ENCODE measurements at places on chromosomes 11 and 22.

- DNase-seq: no peak
These were observed 32.7 kb upstream of the TMEM41B start for GRCh38 chr11:9347100-9347499.

- DNase-seq: peak; percentile 66
These were observed at the start of gene NAALAD2 for GRCh38 chr11:90134478-90135003. Gene NAALAD2, plus strand, starts transcription at chr11:90134663. Its CDS starts 96 bp downstream, at chr11:90134759.

GRCh38 chr11:48036011-48036410, 55.7 kb downstream of the PTPRJ start:
- DNase-seq: peak; percentile 35

- DNase-seq: no peak
These were observed 9.9 kb downstream of the SLC43A3 start for GRCh38 chr11:57417056-57417455.

DNA sequence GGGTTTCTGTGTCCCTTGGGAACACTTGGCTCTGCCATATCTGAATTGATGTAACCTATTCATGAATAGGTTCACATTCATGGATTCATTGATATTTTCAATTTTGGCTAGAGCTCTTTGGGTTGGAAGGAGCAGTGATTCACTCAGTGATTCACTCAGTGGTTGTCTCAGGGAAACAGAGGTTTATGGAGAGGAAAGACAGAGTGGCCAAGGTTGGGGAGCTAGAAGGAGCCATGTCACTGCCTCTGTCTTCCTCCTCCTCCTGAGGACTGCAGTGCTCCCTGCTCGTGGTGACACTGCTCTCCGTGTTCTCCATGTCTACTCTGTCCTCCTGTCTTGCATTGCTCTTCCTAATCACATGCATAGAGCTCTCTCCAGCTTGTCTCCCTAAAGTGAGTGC, 17.4 kb downstream of the CEP164 start:
- DNase-seq: no peak

DNA sequence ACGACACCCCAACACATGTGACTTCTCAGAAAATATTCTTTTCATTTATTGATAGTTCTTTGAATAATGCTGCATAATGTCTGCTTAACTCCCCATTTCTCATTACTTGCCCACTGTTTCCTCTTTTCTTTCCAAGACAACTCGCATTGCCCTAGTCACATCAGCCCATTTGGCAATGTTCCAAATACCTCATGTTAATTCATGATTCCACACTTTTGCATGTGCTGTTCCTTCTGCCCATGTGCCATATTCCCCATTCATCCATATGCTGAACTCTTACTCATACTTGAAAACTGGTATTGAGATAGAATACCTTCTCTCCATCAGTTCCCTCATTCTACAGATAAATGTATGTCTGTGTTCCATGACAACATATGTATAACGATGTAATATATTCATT, 993.7 kb downstream of the OPCML start:
- DNase-seq: no peak

DNA sequence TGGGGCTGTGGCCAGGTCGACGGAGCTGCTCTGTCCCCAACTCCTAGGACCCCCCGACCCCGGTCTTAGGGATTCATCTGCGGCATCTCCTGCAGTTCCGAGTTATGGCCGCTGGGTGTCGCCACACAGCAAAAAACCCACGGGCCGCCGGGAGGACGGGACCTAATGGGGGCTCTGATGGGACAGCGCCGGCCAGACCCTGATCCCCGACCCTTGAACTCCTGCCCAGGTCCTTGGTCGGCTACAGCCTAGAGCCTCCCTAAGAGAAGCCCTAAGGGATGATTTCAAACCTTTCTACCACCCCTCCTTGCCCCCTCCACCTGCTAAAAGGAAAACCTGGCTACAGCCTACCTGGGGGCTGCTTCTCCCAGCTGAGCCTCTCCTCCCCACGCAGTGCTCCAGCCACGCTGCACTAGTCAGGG, 30.8 kb upstream of the LRRC10B start:
- peak; percentile 88 for DNase-seq

DNA sequence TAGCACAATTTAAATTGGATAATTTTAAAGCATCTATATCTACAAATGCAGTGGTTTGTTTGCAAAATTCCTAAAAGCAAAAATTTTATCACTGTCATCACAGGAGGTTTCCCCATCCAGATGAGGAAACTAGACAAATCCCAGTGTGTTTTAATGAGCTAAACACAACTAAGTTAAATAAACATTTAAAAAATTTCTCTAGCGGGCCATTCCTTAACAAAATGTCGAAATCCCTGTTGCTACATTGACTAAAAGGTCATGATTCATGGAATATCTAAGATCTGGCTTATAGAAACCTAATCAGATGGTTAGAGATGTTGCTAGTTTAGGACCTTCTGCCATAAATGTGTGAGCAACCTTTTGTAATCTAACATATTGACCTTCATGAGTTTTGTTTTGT, 107.3 kb upstream of the BDNF start:
- DNase-seq: no peak

DNA sequence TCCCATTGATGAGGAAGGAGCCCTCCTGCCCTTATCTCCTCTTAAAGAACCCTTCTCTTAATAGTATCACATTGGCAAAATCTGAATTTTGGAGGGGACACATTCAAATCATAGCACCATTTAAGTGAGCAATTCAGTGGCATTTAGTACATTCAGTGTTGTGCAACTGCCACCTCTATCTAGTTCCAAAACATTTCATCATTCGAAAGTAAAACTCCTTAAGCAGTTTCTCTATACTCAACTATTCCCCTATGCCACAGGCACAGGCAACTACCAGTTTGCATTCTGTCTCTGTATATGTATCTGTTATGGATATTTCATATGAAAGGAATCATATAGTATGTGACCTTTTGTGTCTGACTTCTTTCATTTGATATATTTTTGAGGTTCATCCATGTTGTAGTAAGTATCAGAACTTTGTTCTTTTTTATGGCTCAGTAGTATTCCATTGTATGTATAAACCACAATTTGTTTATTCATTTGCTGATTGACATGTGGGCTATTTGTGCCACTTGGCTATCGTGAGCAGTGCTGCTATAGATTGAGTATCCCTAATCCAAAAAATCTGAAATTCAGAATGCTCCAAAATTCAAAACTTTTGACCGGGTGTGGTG, 22.9 kb downstream of the FAR1 start:
- no peak for DNase-seq

- no peak for DNase-seq
These were observed 17.1 kb downstream of the FAR1 start for GRCh38 chr11:13685461-13686108.

- DNase-seq: no peak
These were observed 659.4 kb downstream of the METTL15 start for GRCh38 chr11:28767574-28767973.

DNA sequence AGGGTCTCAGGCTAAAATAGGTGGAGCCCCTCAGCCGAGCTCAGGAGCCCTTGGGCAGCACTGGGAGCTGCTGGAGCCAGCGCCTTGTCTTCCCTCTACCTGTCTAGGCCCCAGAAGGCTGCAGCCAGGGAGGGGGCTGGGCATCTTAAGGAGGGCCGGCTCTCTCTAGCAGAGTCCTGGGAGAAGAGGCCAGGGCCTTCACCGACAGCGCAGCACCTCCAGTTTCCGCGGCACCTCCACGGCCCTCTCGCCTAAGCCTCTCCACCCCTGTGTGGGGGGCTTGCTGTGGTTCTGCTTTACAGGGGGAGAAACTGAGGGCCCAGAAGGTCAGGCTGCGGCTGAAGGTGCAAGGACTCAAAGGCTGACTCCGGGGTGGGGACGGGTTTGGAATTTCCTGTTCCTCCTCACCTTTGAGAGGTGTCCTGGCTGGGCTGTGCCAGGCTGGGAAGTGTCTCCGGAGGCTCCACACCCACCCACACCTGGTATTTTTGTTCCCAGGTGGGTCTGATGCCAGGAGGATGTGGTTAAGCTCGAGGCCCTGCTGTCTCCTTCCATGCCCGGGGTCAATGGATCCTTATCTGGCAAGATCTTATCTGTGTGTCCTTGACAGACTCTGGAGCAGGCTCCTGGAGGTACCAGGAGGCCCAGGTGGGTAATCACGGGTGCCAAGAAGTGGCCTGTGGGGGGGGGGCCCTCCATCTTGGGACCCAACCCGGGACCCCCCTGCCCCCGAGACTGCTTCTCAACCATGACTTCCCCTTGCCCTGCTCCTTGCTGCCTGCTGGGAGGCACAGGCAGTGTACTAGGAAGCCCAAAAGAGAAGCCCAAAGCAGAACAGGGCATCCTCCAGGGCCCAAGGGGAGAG, 95.3 kb upstream of the FGF3 start:
- no peak for DNase-seq

DNA sequence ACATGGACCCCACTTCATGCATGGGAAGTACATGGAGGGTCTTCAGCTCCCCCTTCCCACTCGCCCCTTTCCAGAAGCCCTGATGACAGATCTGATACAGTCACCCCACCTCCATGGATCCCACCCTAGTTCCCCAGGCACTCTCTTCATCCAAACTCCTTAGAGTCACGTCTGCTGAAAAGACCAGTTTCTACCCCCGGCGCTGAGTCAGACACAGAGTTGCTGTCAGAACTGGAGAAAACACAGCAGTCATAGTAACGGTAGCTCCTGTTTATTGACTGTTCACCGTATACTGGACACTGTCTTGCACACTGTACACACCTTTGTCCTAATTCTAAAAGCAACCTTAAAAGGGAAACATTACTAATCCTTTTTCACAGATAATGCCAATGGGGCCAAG, 29.1 kb downstream of the DRD2 start:
- no peak for DNase-seq

GRCh38 chr11:82174610-82175009, 559.1 kb downstream of the FAM181B start:
- peak; percentile 12 for DNase-seq

GRCh38 chr11:83147895-83148294, 9.0 kb upstream of the PCF11 start:
- no peak for DNase-seq

- DNase-seq: no peak
These were observed 64.5 kb upstream of the CRTAM start for GRCh38 chr11:122773781-122774266.

- no peak for DNase-seq
These were observed 16.9 kb downstream of the C22orf31 start for GRCh38 chr22:29044657-29045176.

DNA sequence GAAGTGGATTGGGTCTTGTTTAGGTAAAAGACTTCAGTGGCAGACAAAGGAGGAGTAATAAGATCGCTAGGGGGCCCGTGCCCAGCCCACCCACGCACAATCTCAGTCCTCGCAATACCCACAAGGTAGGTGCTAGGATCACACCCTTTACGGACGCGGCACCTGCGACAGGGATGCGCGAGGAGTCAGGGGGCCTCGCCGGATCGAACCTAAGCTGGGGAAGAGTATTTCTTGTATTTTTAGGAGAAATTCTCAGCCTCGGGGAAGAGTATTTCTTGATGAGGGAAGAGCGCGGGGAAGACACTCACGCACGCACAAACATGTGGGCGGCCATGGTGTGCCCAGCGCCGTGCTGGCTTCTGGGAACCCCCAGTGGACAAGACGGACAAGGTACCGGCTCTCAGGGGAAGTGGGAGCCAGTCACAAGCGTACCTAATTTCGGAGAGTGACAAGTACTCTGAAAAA, 745 bp upstream of the FAM118A start:
- no peak for DNase-seq

DNA sequence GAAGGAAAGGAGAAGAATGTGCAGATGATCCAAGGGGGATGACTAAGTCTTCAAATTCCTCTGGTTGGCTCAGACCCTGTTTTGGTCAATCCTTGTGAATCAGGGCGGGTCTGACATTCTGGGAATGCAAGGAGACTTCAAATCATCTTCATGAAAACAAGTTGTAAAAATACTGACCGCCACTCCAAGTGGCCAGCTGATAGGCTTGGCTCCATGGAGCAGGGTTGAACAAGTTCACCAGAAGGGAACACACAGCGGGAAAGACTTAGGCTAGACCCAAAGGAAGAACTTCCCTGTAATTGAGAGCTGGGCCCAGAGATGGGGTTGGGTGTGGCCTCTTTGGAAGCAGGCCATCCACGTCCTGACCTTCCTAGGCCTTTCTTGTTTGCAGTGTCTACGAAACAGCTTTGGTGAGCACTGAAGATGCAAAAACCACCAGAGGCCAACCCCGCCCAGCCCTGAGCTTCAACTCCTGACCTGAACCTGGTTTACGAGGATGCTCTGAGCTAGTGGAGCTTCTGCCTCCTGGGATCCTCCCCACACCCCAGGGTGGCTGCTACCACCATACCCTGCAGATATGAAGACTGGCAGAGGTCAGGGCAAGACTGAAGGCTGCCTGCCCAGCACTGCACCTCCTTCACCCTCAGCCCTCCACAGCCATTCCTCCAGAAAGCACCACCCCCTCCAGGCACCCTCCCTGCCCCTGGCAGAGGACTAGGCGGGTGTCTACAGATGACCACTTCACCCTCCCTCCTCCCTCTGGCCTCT, 26.1 kb downstream of the GDPD5 start:
- DNase-seq: no peak
